ENCODE measurements at places on chromosomes 5 and 9.

- no peak for DNase-seq
Measured at GRCh38 chr9:86819552-86819951, 127.8 kb downstream of the GAS1 start.

GRCh38 chr9:130871395-130872062 is 25.1 kb downstream of the QRFP start:
- DNase-seq, result no peak

- DNase-seq, result no peak
Measured at GRCh38 chr5:61450493-61451279, 118.6 kb downstream of the ZSWIM6 start.

- DNase-seq, result peak; percentile 47
Measured at GRCh38 chr9:33623658-33624586, 99.9 kb downstream of the ANKRD18B start.

GRCh38 chr9:94931740-94932139 is 205.2 kb downstream of the AOPEP start:
- DNase-seq, result no peak

- DNase-seq, result no peak
Measured at GRCh38 chr5:136089791-136090190, 42.9 kb upstream of the SMAD5 start.

DNA sequence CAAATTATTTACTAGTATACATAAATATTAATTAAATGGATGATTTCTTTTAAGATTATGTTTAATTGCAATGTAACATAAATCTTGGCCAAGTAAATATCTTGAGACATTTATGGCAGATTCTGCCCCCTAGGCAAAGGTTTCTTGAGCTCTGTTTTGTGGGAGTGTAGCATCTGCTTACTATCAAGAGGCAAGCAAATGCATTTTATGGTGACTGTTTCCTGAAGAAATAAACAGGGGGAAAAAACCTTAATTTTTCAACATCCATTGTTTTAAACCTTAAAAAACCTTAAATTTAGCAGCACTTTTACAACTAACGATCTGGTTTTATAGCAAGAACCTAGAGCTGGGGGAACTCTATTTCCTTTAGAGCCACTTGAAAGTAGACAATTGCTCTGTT is 25.7 kb upstream of the FREM1 start:
- no peak for DNase-seq

GRCh38 chr5:80569961-80570786 is at the start of gene ANKRD34B:
TSS of gene ANKRD34B (minus strand) at chr5:80570280. CDS start at chr5:80560019, 10,261 bp downstream.
- no peak for DNase-seq

DNA sequence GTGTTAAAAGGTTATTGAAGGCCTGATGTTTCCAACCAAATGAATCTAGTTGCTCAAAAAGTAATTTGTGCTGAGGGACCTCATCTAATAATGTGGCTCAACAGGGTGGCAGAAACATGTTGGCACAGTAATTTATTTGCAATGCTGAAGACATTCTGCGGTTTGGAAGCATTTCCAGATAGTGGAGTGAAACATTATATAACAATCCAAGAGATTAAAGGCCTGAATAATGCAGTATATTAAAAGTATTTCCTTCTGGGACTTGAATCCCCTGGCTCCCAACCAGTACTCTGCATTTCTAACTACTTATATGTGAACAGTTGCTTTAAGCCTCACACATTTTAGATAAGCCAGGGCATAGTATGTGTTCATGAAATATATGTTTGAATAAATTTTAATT is 25.9 kb upstream of the ALDH1A1 start:
- no peak for DNase-seq

DNA sequence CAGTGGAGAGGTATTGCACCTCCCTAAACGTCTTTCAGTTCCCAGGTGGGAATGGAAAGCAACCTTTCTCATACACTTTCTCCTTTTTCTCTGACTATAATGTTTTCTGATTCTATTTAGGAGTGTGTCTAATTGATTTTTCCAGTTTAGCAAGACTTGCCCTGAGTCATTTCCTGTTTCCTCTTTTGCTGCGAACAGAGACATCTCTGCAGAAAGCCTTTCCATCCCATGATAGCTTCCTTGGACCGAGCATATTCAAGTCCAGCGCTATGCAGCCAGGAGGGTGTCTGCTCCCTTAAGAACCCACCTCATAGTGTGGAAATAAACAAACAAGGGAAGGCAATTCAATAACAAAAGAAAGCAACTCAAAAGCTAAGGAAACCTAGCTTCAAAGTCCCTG is 60.0 kb upstream of the CDH6 start:
- DNase-seq, result no peak

GRCh38 chr5:172854451-172854871 is 20.4 kb downstream of the ERGIC1 start:
- DNase-seq, result no peak

DNA sequence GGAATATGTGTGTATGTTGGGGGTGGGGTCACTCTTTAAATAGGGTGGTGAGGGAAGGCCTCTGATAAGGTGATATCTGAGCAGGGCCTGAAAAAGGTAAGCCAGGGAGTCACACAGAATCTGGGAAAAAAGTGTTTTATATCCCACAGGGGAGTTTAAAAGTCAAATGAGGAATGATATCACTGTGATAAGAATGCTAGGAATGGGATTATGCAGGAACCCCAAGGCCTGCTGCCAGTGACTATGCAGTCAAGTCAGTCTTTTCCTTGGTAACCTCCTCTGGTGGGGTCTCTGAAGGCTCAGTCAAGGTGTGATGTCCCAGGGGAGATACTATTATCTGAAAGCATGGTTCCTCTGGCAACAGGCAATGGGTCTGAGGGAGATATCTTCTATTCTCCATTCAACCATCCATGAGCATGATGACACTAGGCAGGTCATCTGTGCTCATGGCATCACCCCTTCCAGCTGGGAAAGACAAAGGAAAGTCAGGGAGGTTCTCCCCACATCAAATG is 53.5 kb downstream of the GRIA1 start:
- DNase-seq, result no peak

DNA sequence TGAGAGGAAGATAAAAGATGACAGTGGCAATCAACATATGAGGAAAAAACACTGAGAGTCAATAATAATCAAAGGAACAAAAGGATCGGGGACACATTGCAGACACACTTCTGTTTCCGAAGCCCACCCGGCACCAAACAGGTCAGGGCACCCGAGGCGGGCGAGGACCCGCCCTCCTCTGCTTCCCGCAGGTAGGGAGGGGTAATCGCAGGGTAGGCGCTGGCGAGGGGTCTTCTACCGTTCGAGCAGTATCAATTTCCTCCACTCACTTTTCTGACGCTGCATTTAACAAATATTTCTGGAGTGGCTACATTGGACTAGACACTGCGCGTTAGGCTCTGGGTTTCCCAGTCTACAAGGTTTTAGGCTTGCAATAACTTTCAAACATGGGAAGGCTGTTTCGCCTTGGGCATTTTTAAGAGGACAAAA is 1.3 kb downstream of the TXN start:
- no peak for DNase-seq

DNA sequence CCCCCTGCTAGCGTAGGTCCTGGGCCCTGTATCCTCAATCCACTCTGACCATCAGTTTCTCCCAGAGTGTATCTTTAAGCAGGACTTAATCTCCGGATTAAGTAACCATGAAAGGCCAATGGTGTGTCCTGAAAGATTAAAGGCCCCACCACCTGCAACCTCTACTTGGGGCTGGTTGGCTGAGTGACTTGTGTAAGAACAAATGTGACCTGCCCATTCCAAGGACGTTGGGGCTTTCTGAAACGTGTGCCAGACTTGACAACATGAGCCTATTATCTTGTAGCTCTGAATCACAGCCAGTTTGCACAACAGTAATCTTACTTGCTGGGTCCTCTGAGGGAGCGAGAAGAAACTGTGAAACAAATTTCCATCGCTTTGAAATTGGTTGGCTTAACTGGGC is 3.1 kb upstream of the PRELID2 start:
- DNase-seq, result no peak

DNA sequence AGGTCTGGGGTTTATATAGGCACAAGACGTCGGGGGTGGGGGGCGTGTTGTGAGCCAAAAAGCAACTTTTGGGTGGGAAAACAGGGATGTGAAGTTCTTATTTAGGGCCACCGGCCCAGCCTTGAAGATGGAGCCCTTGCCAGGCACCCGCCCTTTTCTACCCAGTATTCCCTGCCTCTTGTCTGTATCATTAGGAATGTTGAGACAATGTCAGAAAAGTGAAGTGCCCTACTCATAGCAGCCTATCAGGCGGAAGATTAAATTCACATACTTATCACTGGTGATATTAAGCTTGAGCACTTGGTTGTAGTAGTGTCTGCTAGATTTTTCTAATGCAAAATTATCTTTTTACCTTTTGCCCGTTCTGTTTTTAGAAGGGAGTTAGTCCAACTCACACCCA is 293.5 kb downstream of the CDH10 start:
- DNase-seq, result no peak

- DNase-seq, result no peak
Measured at GRCh38 chr5:38777111-38777510, 68.7 kb upstream of the OSMR start.

GRCh38 chr5:150674341-150674821 is 13.3 kb downstream of the MYOZ3 start:
- no peak for DNase-seq

- no peak for DNase-seq
Measured at GRCh38 chr5:33423018-33423630, 17.6 kb upstream of the TARS1 start.

GRCh38 chr5:97838214-97838613 is 655.2 kb upstream of the RIOK2 start:
- no peak for DNase-seq
